Posterior vena cava (tissue), 2 donors: ENCODE measurements at places on chromosomes 6 and 20. TPM values are rescaled to one million over a fixed set of nuclear protein-coding genes. Genes with fewer than 3 reads are reported as not detected.

Gene CLPSL1
- not detected for total RNA-seq

Gene CST5
- total RNA-seq: not detected

Gene ZNF184
- 6.5 TPM for total RNA-seq

Gene CALHM6
- 2.4 TPM for total RNA-seq

- no peak for DNase-seq
Observed at GRCh38 chr6:132537977-132538376, at the start of gene TAAR9. TSS of gene TAAR9 (plus strand) at chr6:132538277. CDS start at chr6:132538290, 13 bp downstream.

Gene SNAP91
- 4.0 TPM for total RNA-seq

- no peak for DNase-seq
Observed at GRCh38 chr6:41294214-41294872, 7.9 kb upstream of the TREM1 start.

DNA sequence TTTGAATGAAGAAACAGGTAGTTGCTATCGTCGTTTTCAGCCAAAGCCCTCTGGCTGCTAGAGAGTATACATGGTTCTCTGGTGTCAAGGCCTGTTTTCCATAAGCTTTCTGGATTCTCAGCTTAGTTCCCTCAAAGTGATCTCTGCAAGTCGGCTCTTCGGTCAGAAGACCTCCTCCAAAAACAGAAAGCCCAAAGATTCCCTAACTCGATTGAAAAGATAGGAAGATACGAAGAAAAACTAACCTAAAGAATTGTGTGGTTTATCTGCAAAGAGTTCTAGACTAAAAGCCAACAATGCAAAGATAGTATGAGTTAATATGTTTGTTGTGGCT is 545 bp upstream of the ASCC3 start:
- no peak for DNase-seq

- no peak for DNase-seq
Observed at GRCh38 chr20:4749326-4749725, 27.6 kb downstream of the PRND start.

Gene NKX2-4
- not detected for total RNA-seq

Gene MEP1A
- not detected for total RNA-seq

Gene HLA-A
- 444 TPM for total RNA-seq

GRCh38 chr20:33490934-33491656 is 1.2 kb downstream of the CBFA2T2 start:
- no peak for DNase-seq

GRCh38 chr20:61760731-61761130 is 304.9 kb downstream of the TAF4 start:
- DNase-seq: no peak

- no peak for DNase-seq
Observed at GRCh38 chr6:11575408-11576033, 38.0 kb downstream of the TMEM170B start.

DNA sequence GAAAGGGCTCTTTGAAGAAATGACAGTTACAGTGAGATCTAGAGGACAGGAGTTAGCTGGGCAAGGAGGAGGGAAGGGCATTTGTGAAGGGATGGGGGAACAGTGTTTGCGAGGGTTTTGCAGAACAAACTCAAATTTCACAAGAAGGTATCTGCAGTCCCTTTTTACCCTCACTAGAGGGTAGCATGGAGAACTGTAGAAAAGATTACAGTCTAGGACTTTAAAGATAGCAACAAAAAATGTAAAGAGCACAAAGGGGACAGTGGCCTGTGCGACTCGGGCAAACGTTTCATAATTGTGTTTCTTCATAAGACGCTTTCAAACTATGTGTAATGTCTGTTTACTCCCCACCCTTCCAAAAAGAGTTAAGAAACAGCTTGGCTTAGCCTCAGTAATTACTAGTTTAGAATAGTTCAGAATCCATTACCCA is 21.2 kb upstream of the ASXL1 start:
- no peak for DNase-seq

Gene MAK
- total RNA-seq: 0.28 TPM

DNA sequence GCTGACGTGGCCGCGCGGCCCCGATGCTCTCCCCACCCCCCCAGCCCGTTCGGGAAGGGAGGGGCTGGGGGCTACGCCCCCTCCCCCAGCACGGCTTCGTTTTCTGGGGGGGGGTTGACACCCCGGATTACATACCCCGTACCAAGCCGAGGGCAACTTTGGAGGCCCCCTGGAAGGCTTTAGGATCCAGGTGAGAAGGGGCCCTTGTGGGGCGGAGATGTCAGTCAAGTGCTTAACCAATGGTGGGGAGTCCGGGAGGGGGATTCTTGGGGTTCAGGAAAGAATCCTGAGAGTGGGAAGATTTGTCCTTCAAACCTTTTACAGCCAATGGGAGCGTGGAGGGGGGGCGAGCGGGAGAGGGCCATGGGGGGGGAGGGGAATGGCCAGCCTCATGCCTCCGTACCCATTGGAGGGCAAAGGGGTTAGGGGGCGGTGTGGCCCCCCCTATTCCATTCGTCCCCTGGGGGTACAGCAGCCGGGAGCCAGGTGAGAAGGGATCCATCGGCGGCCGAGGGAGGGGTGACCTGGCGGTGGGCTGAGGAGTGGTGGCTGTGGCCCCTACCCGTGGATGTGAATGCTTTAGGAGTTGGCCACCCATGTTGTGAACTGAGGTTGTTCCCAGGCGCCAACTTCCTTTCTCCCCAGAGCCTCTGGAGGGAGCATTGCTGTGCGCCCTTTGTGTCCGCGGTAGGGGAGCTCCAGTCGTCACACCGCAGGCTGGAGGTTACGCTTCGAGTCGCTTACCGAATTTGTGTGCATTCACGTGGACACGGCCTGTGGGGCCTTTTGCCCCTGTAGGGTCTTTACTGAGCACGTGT is 682 bp downstream of the BRD2 start:
- peak; percentile 89 for DNase-seq

Gene CRIP3
- total RNA-seq: 1.00 TPM

- no peak for DNase-seq
Observed at GRCh38 chr20:16027686-16028085, 545.6 kb downstream of the KIF16B start.

DNA sequence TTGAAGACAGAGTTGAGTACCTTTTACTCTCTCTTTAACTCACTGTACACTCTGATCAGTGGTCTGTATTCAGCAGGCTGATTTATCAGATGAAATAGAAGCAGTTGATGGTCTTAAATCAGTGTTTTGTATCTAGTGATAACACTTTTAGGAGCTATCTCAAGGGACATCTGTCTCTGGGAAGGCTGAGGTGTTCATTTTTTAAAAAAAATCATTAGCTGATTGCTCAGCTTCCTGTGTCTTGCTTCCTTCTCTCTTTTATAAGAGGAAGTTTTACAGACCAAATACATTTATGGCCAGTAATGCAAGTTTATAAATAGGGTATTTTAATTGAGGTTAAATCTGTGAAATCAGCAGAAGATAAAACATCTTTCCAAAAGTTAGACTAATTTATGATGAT is 12.0 kb upstream of the CCDC170 start:
- DNase-seq: no peak

DNA sequence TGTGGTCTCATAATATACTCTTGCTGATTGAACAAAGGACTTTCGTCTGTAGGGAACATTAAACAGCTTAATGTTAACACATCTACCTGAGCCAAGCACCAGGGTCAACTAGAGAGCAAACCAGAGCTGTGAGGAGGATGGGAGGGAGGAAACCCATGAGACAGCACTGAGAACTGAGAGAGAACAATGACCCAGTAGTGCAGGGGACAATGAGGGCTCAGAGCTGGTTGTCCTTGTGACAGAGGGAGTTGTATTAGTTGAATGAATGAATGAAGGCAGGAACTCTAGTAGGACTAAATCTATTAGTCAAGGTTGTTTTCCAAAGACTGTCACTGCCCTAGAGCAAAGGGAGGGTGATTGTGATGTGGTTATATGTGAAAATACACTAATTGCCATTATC is 28.2 kb upstream of the GSTA4 start:
- no peak for DNase-seq

DNA sequence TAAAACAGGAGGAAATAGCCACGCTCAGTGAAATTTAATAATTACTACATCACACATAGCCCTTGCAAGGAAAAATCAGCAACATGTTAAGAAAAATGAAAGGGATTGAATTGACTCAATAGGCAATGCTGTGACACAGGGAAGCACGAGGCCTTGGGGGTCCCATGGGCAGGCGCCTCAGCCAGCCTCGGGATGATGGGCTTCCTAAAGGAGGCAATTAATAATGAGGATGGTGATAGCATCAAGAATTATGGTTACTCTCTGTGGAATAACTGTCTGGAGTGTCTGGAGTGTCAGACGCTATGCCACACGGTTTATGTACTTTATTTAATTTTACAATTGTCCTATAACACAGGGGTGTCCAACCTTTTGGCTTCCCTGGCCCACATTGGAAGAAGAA is 130.2 kb downstream of the TBC1D7 start:
- no peak for DNase-seq

DNA sequence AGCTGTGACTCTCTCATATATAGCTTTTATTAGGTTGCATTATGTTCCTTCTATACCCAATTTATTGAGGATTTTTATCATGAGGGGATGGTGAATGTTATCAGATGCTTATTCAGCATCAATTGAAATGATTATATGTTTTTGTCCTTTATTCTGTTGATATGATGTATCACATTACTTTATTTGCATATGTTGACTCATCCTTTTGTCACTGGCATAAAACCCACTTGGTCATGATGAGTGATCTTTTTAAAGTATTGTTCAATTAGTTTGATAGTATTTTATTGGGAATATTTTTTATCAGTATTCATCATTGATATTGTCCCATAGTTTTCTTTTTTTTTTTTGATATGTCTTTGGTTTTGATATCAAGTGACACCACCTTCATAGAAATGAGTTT is 529.9 kb downstream of the MMUT start:
- DNase-seq: no peak

GRCh38 chr6:39357998-39358686 is 35.6 kb upstream of the KCNK16 start:
- DNase-seq: peak; percentile 55

GRCh38 chr6:137927777-137928218 is 60.7 kb downstream of the TNFAIP3 start:
- DNase-seq: no peak

DNA sequence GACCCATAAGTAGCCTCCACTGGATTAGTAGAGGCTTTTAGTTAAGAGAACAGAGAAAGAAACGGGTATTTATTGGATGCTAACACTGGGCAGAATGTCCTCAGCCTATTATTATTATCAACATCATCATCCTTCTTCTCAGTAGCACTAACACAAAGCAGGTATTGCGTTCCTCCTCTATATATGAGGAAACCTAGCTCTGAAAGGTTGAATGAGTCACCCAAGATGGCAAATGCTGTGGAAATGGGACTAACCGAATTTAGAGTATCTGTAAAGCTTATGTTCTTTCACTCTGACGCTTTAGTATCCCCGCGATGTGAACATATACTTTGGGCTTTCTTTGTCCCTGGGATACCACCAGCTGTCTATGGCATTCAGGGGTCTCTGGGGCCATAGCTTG is 77.0 kb downstream of the ADTRP start:
- DNase-seq: no peak

DNA sequence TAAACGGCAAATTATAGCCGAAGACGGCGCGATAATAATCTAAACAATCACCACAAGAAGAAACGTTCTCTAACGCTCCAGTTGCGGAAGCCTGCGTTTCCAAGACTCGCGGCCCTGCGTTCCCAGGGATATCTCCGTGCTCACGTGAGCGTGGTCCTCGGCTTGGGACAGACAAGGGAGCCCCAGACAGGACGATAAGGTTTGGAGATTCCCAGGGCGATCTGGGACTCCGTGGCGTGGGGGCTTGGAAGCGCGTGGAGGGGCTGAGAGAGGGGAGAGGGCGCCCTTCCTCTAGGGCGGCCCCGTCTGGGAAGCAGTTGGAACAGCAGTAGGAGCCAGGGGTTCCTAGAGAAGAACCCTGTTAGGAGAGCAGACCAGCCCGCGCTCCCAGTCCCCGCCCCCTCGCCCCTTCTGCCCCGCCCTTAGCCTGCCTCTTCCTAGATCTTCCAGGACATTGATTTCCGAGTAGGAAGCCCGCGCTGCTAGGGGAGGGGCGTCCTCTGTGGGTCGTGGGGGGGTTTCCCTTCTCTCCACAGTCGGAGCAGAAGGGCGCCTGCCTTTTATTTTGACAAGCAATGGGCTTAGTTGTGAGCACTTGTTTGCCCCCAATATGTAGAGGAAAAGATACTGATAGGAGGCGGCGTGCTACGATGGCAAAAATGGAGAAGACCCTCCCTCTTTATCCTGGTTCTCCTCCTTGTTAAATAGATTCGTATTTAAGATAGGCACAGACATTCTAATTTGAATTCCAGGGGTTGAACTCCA is 10.6 kb downstream of the NRN1 start:
- DNase-seq: peak; percentile 87

DNA sequence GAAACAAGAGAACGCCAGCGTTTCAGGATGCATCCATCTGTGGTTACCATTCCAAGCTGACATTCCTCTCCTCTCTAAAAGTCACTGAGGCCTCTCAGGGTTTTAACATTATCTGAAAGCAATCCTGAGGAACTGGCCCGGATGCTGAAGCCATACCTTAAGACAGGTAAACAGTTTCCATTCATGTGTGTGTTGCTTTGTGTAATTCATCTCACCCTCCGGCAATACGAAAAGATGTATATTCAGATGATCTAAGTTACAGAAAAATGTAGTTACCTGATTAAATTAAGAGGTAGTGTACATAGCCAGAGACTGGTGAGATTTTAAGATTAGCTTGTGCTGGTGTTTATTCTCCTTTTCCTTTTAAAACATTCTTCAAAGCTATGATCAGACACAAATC is 68.4 kb upstream of the BACH2 start:
- no peak for DNase-seq

GRCh38 chr6:111377558-111378120 is 105.4 kb downstream of the REV3L start:
- no peak for DNase-seq

DNA sequence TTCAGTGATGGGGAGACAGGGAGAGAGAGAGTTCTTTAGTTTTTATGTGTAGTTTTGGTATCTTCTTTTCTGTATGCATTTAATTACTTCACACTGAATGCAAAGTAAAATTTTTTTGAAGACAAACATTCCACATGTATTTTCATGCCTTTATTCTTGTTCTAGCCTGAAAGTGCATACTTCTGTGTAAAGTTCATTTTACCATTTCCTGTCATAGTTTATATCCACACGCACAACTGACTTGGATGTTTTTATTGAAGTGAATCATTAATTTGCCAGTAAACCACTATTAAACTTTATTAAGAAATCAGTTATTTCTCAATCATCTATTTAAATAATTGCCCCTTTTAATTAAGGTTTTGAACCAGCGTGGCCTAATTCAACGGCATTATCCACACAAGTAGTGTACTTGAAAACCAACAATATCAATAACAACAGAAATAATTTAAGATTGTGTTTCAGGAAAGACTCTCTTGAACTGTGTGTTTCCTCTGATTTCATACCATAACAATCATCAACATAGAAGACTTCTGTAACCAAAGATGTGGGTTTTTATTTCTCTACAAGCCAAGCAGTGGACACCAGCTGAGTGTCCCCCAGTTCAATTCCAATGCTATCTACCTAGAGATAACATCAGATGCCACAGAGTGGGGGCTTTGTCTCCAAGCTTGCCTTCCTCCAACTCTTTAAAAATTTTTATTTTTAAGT is 512.7 kb upstream of the JAG1 start:
- DNase-seq: no peak

- DNase-seq: no peak
Observed at GRCh38 chr6:31657406-31658157, 1.9 kb downstream of the APOM start.

Gene SRMS
- total RNA-seq: not detected

GRCh38 chr6:151807513-151808370 is at the start of gene ESR1:
TSS of gene ESR1 (plus strand) at chr6:151807682. CDS start at chr6:151807913, 231 bp downstream.
- DNase-seq: peak; percentile 80

Gene TNXB
- total RNA-seq: 407 TPM

Gene HLA-DQA2
- total RNA-seq: 1.1 TPM
